Stimulated activated CD8-positive, alpha-beta memory T cell treated with anti-CD3 and anti-CD28 coated beads, Interleukin-15, amount 100 ng/mL, for 1 hour (primary cell): ENCODE measurements at places on chromosomes 2 and 18.

DNA sequence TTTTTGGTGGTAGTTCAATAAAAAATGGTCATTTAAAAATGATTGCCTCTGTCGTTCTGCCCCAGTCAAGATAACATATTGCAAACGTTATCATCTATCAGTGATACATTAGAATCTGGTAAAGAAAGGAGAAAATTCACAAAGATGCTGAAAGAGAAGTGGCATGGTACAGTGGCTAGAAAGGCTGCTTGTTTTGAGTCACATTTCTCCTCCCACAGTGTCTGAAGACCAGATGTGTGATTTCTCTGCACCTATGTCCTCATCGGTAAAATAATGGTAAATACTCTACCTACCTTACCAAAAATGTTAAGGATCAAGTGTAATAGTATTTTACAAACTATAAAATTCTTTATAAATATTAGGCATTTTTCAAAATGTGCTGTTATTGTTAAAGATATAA is 76.1 kb upstream of the NOSTRIN start:
- no peak for DNase-seq

- no peak for DNase-seq
Observed at GRCh38 chr18:80228051-80228848, 19.1 kb downstream of the PARD6G start.

DNA sequence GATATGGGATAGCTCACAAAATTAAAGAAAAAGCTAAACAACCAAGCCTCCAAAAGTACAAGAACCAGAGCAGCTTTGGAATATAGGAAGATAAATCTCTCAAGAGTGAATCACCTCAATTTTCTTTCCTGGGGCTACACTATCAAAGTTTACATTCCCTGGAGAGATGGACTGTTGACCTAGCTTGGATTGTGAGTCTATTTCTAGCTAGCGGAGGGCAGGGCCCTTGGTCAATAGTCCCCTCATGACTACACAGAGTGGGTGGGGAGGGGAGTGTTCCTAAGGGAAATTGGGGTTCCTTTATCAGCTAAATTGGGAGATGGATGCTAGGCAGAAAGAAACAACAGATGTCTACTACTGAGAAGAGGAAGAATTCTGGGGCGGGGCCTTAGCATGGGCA is 29.9 kb upstream of the EIF2AK3 start:
- no peak for DNase-seq

DNA sequence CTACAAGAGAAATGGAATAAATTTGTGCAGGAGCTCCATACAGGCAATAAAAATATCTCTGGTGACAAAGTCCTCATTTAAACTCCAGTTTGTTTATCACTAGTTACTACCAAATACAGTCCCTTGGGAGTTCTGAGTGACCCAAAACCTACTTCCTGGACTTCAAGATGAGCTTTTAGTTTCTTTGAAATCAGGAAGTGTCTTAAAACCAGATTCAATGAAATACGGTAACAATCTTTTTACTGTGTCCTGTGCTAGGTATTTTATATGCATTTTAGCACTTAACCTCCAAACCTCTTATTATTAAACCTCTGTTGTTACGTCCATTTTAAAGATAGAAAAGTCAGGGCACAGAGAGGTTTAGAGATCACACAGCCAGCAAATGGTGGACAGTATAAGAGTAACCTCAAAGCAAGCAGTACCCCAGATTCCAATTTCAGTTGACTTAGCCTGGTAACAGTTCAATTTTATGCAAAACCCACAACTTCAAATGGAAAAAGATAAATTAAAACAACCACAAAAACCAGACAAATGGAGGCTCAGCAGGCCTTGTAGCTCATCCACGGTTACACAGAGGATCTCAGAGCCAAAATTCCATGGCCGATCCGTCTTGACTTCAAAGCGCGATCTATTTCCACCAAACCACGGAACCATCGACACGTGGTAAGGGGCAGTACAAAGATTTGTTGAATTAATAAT is 1.3 kb upstream of the KCMF1 start:
- DNase-seq = no peak

DNA sequence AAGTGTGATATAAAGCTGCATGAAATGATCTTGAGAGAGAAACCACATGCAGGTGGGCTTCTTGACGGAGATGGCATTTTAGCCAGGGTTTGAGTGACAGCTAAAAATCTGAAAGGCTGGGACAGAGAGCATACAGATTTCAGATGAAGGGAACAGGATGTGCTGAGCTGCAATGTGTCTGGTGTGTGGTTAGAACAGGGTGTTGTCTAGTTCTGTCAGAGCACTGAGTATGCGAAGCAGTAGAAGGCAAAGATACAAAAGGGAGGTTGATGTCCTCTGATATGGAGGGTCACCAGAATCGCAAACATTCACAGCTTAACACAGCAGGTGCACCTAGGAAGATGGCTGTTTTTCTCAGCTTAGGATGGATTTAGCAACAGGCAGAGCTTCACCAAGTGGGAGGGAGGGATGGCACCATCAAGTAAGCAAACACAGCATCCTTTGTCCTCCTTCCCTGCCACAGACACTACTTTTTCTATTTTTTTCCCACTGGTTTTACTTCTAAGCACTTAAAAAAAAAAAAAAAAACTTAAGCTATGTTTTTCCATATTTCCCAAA is 182.5 kb downstream of the TMX3 start:
- no peak for DNase-seq

DNA sequence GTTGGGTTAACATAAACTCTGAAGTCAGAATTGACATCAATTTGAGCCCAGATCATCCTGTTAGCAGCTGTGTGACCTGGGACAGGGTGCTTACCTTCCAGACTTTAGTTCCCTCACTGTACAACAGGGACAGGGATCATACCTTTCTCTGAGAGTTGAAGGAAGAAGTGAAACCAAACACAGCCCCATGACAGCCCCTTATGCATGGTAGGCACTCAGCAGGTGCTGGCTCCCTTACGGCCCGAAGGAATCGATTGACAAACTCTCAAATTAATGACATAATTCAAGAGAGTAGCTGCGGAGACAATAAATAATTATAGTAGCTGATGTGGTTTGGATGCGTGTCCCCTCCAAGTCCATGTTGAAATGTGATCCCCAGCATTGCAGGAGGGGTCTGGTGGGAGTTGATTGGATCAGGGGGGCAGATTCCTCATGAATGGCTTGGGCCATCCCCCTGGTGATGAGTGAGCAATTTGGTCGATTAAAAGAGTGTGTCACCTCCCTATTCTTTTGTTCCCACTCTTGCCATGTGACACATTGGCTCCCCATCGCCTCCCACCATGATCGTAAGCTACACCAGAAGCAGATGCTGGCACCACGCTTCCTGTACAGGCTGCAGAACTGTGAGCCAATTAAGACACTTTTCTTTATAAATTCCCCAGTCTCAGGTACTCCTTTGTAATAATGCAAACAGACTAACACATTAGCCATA is 72.4 kb downstream of the ODC1 start:
- DNase-seq = no peak

GRCh38 chr18:32208023-32208422 is 18.2 kb downstream of the MEP1B start:
- no peak for DNase-seq

DNA sequence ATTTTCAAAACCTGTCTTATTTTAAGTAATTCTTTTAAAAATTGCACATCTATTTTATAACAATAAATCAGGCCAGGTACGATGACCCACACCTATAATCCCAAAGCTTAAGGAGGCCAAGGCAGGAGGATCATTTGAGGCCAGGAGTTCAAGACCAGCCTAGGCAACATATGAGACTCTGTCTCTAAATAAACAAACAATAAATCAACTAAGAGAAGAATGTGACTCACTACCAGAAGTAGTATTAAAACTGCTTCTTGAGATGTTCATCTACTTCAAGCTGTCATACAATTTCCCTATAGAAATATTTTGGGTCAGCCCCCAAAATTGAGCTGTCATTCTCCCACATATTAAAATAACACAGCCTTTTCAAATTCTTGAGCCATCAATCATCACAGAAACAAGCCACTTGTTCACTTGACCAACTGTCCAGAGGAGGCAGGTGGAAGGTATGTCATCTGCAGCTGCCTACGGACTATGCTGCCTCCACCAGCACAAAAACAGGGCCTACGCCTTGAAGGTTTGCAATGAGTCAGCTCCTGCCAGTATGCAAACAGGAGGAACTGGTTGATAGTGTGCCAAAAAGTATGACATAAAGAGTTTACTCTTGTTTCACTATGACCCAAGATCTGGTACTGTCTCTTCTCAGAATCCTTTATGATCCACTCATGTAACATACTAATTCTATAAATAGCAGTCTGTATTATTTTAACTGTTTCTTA is 33.6 kb downstream of the KIDINS220 start:
- no peak for DNase-seq

GRCh38 chr2:46097714-46098480 is 199.3 kb upstream of the EPAS1 start:
- no peak for DNase-seq

DNA sequence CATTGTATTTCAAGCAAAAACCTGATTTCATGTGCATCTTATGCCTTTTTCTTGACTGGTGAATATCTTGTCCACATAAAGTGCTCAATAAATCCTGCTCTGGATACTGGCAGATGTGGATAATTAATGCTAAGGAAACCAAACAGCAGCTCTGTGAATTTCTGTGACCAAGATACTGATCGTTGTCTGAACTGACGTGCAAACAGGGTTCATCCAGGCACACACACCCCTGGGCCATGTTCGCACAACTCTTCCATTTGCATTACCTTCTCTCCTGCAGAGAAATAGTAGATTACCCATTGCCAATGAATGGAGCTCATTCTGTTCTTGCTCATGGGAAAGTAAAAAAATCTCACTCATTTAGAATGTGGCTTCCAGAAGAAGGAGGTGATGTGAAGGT is 316.2 kb upstream of the TRIB2 start:
- DNase-seq = no peak

DNA sequence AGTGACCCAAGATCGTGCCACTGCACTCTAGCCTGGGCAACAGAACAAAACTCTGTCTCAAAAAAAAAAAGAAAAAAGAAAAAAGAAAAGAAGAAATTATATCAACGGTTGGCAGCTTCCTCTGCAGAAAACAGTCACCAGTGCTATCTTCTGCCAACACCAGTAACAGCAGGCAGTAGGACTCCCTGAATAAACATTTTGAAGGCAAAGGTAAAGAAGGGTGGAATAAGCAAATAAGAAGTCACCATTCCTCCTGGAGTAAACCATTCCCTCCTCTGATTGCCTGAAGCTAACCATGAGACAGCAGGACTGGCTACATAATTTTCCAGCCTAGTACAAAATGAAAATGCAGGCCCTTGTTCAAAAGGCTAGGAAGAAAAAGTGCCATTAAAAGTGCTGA is 9.0 kb upstream of the RNF103 start:
- no peak for DNase-seq

DNA sequence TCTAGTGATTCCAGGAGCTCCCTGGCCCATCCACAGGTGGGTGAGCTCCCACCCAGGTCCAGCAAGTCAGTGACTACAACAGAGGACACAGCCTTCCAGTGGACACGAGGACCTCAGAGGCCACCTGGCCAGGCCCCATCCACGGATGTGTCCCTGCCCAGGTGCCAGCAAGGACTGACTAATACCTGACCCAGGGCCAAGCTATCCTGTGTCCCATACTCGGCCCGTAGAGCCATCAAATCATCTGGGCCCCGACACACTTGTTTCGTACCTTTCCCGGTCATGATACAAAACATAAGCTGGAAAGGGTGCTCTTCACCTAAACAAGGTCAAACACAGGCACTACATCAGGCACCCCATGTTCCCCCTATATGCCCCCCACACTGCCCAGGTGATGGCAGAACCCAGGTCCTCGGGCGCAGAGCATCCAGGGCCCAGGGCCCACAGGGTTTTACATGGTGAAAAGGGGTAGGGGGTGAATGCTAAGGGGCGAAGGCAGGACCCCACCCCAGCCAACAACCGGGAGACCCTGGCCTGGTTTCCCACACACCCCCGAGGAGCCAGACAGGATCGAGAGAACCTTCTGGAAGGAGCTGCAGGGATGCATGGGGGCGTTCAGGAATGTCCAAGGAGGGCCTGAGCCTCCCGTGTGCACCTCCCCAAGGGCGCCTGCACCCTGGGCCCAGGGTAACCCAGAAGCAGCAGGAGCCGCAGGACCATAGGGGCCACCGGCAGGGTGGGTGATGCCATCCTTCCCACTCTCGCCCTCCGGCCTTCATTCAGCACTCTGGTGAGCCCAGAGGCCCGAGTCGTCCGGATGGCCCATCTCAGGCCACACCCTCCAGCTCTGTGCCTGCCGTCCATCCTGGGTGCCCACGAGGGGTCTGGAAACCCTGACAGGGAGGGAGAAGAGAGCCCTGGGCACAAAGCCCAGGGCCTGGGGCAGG is 94.3 kb downstream of the HDAC4 start:
- DNase-seq = no peak

- DNase-seq = no peak
Observed at GRCh38 chr2:11365096-11365879, 20.9 kb upstream of the ROCK2 start.

- no peak for DNase-seq
Observed at GRCh38 chr2:225737556-225737955, 338.0 kb downstream of the NYAP2 start.

DNA sequence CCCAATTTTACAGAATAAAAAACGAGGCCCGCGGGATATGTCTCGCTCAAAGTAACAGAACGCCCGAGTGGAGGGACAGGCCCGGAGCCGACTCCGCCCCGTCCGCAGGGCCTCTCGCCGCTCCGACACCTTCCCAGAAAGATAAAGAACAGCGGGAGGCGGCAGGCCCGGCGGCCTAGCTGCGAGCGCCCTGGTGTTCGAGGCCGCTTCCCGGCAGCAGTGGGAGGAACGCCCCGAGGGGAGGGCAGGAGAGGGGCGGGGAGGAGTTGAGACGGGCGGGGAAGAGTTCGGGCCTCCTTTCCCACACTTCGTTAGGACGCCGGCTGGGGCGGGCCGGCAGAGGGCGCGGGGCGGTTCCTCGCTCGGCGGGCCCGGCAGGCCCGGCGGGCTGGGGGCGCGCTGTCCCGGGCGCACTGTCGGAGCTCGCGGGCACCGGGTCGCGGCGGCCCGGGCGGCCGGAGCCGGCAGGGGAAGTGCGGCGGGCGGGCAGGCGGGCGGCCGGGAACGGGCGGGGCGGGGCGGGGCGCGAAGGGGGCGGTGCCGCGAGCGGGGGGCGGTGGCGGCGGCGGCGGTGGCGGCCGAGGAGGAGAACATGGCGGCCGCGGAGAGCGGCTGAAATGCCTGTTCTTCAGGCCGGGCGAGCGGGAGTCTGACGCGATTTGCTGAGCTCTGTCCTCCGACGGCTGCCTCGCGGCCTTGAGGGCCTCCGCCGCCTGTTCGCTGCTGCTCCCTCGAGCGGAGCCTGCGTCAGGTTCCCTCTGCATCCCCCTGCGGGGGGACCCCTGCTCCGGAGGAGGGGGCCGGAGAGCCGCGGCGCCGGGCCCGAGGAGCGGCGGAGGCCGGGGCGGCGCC is at the start of gene NCOA1:
TSS of gene NCOA1 (plus strand) at position 565 of the 852 bp plus-strand sequence. CDS start 167,424 bp downstream, outside the sequence.
- peak; percentile 77 for DNase-seq

- no peak for DNase-seq
Observed at GRCh38 chr2:237558961-237559641, 7.3 kb upstream of the PRLH start.

DNA sequence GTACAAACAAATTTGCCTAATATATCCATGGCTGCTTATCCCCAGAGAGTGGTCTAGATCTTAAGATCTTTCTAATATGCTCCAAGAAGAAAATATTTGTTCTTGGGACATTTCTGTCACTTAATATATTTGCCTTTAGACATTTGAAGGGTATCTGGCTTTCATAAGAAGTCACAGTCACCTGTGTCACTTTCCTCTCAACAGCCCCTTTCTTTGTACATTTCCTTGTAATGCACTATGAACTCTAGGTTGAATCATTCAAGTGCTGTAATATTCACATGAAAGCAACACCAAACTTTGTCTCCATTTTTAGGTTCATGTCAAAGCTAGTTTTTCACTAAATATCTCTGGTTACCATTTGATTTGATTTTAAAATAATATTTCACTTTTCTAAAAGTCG is 41.4 kb upstream of the NABP1 start:
- DNase-seq = no peak

- DNase-seq = no peak
Observed at GRCh38 chr2:240230291-240230931, 90.0 kb upstream of the OTOS start.
